ENCODE measurements at places on chromosomes 3 and 15. TPM values are rescaled to one million over a fixed set of nuclear protein-coding genes. Genes with fewer than 3 reads are reported as not detected.

The ADAMTS7 gene
- 1.1 TPM for total RNA-seq

The TGM4 gene
- total RNA-seq: not detected

The SYNPR gene
- not detected for total RNA-seq

The TNFSF10 gene
- 18.1 TPM for total RNA-seq

The GASK1A gene
- total RNA-seq: 2.5 TPM

The PLCB2 gene
- 0.94 TPM for total RNA-seq

The MUSTN1 gene
- total RNA-seq: 0.42 TPM

The A4GNT gene
- 0.47 TPM for total RNA-seq

DNA sequence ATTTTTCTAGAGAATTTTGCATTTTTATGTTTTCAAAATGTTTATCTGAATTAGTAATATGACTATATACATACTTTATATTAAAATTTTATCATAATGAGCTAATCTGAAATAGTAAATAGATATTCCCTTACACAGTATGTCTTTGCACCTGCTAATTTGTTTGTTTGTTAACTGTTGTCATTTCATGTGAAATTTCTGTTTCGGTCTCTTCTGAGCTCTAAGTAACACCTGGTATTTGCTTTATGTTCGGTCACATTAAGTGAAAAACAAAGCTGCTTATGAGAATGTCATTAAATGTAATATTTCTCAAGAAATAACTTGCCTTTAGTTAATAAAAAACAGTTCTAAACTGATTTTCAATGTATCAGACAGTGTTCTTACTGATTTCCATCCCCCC is 61.1 kb downstream of the FNDC3B start:
- H3K27me3 ChIP-seq: no peaks in the 10 kb centered on the region
- no peak overlapping the region for H3K27ac ChIP-seq
- peaks cover 85% of the 10 kb centered on the region for H3K4me1 ChIP-seq
- no peak for DNase-seq
- no peak overlapping the region for H3K4me3 ChIP-seq
- H3K36me3 ChIP-seq: no peaks in the 10 kb centered on the region

GRCh38 chr15:29601811-29602210 is 220.5 kb downstream of the TJP1 start:
- H3K4me1 ChIP-seq: no peaks in the 10 kb centered on the region
- no peaks in the 10 kb centered on the region for H3K27me3 ChIP-seq
- H3K36me3 ChIP-seq: no peaks in the 10 kb centered on the region

DNA sequence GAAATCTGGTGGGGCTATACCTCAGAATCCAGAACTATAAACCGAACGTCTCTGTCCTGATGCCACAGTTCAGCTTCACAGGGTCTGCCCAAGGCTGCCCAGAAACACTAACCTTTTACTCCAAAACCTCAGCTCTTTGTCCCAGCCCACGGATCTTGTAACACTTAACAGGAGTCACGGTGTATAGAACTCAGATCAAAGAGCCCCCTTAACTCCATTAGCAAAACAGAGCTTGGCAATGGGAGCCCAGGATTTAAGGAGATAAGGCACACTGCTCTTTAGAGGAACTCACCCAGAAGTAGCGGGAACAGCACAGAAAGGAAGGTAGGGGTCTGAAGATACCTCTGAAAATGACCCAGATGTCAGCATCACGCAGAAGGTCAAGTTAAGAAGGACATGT is 68.8 kb upstream of the SOX14 start:
- H3K27me3 ChIP-seq: no peaks in the 10 kb centered on the region
- no peak for DNase-seq
- H3K4me1 ChIP-seq: no peaks in the 10 kb centered on the region
- no peaks in the 10 kb centered on the region for H3K36me3 ChIP-seq

DNA sequence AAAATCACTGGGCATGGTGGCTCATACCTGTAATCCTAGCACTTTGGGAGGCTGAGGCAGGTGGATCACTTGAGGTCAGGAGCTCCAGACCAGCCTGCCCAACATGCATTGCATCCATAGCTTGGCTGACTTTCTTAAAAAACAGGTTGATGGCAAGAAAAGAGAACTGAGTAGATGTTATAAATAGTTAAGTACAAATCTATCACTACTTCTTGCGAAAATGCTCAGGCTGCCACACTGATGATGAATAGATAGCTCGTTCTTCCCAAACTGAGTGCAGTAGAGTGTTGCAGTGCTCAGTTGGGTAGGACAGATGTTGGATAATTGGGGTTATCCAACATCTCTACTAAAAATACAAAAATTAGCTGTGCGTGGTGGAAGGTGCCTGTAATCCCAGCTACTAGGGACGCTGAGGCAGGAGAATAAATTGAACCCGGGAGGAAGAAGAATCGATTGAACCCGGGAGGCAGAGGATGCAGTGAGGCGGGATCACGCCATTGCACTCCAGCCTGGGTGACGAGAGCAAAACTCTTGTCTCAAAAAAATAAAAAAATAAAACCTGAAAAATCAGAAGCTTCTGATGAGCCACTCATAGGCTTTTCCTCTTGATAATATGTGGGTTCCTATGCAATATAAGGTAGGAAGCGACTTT is 1.2 kb downstream of the BTLA start:
- DNase-seq: no peak
- no peak overlapping the region for H3K27ac ChIP-seq
- H3K4me1 ChIP-seq: no peaks in the 10 kb centered on the region
- H3K36me3 ChIP-seq: no peaks in the 10 kb centered on the region

DNA sequence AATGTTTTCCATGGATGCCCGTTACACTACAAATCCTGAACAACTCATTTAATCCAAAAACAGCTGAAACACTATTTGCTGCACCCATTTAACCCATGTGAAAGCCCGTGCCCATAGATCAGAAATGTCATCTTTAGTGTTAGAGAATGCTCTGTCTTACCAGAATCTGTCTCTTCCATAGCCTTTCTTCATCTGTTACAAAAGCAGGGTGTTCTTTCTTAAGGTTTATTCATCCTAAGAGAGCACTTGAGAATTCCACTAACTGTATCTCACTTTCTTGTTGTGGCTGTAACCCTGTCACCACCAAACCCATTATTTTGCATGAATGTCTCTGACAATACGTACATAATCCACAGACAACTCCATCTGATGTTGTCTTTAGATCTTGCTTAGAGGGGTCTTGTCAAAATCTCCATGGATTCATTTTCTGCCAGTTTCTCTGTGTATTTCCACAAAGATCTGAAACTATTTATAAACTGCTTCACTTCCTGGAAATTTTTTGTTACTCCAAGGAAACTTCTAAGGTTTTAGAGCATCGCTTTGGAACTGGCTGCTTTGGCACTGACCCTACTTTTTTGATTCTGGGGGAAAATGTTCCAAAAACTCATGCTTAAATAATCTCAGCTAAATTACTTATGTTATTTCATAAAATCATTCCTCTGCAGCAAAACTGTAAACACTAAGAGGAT is 167.8 kb upstream of the CCDC54 start:
- no peak for DNase-seq
- no peaks in the 10 kb centered on the region for H3K36me3 ChIP-seq
- H3K4me1 ChIP-seq: peaks cover 21% of the 10 kb centered on the region
- peak overlapping the region; percentile 64 for H3K27ac ChIP-seq
- no peak overlapping the region for H3K4me3 ChIP-seq

- DNase-seq: no peak
- no peak overlapping the region for H3K27ac ChIP-seq
- no peaks in the 10 kb centered on the region for H3K27me3 ChIP-seq
These were observed 415.8 kb upstream of the GOLIM4 start for GRCh38 chr3:168511428-168512014.

GRCh38 chr15:27741226-27741860 is 357.8 kb downstream of the OCA2 start:
- no peak overlapping the region for H3K27ac ChIP-seq
- DNase-seq: no peak
- H3K4me3 ChIP-seq: no peak overlapping the region
- no peaks in the 10 kb centered on the region for H3K27me3 ChIP-seq

GRCh38 chr15:40142428-40142827 is 18.4 kb upstream of the BUB1B start:
- H3K27me3 ChIP-seq: no peaks in the 10 kb centered on the region
- no peaks in the 10 kb centered on the region for H3K36me3 ChIP-seq
- no peak overlapping the region for H3K4me3 ChIP-seq
- no peaks in the 10 kb centered on the region for H3K4me1 ChIP-seq

DNA sequence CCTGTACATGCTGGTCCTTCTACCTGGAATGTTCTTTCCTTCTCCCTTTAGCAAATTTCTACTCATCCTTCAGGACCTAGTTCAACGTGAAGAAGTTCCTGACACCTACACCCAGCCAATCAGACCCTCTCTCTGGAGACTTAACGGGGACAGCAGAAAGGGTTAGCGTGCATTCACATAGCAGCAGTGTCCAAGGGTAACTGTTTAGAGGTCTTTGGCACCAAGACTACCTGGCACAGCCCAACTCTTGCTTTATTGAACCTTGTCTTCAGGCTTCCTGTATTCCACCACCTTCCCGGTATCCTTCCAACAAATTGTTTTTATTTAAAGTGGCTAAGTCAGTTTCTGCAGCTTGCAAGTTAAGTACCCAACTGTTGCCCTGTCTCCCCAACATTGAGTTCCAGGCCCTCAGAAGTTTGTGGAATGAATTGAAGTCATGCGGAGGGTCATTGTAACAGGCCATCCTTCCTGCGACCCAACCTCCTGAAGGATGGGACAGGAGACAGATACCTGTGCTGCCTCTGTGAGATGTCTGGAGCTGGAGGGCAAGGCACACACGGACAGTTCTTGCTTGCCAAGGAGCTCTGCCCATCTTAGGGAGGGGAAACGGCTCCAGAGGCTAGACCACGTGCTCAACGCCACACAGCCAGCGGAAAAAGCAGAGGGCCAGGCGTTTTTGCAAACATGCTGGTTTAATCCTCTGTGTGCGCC is 14.4 kb upstream of the WNT7A start:
- H3K27me3 ChIP-seq: no peaks in the 10 kb centered on the region
- H3K4me3 ChIP-seq: no peak overlapping the region
- H3K27ac ChIP-seq: no peak overlapping the region

GRCh38 chr15:67267951-67268941 is 13.7 kb downstream of the IQCH start:
- no peaks in the 10 kb centered on the region for H3K4me1 ChIP-seq
- H3K4me3 ChIP-seq: no peak overlapping the region
- DNase-seq: no peak
- H3K36me3 ChIP-seq: no peaks in the 10 kb centered on the region

DNA sequence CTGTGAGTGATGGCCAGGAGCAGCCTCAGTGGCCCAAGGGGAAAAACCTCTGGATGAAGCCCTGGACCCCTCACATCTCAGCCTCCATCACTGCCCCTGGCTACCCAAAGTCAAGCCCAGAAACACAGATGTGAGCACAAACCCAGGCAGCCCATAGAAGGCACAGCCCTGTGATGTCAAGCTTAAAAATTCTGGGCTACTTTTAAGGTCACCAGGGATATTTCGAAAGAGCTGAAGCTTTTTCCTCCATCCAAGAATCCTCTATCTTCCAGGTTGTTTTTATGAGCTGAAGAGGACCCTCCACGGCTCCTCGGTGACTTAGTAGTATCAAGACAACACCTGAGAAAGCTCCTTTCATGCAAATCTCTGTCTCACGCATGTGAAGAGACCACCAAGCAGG is 11.5 kb downstream of the LIPC start:
- H3K4me1 ChIP-seq: peaks cover 18% of the 10 kb centered on the region
- no peak overlapping the region for H3K4me3 ChIP-seq
- H3K36me3 ChIP-seq: no peaks in the 10 kb centered on the region
- no peaks in the 10 kb centered on the region for H3K27me3 ChIP-seq

DNA sequence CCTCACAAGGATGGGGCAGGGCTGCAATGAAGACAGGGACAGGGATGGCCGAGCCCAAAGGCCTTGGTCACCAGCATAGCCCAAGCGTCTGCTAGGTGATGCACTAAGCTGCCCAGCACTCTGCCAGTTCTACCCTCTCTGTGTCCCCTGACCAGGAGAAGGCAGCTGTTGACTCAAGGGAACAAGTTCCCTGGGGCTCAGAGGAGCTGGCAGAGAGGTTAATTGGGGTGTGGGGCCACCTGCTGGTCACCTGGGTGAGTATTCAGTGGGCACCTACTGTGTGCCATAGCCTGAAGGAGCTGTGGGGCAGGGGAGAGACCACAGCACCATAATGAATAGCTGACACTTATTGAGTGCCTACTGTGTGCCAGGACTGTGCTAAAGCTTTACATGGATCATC is 22.0 kb upstream of the DOCK3 start:
- peak; percentile 24 for DNase-seq
- no peaks in the 10 kb centered on the region for H3K36me3 ChIP-seq
- H3K4me1 ChIP-seq: no peaks in the 10 kb centered on the region
- no peak overlapping the region for H3K4me3 ChIP-seq
- H3K27me3 ChIP-seq: no peaks in the 10 kb centered on the region

DNA sequence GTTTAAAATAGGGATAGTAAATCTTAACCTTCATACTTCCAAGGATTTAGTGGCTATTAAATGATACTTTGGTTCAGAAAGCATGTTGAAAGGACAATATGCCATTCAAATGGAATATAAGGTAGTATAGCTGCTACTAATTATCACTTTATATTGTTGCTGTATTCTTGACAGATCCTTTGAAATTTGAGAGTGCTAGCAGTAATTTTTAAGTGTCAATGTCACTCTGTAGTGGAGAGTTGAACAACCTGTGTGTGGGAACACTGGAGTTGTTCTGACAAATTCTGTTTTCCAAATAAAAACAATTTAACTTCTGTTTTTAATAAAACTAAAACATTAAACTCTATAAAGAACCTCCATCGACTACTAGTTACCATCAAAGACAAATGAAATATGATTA is 565.7 kb downstream of the FGF12 start:
- H3K27me3 ChIP-seq: no peaks in the 10 kb centered on the region
- no peaks in the 10 kb centered on the region for H3K4me1 ChIP-seq
- DNase-seq: no peak
- no peak overlapping the region for H3K27ac ChIP-seq

GRCh38 chr15:98597666-98598065 is 50.7 kb upstream of the IGF1R start:
- H3K36me3 ChIP-seq: no peaks in the 10 kb centered on the region
- H3K4me3 ChIP-seq: no peak overlapping the region
- H3K27ac ChIP-seq: no peak overlapping the region
- H3K27me3 ChIP-seq: no peaks in the 10 kb centered on the region

DNA sequence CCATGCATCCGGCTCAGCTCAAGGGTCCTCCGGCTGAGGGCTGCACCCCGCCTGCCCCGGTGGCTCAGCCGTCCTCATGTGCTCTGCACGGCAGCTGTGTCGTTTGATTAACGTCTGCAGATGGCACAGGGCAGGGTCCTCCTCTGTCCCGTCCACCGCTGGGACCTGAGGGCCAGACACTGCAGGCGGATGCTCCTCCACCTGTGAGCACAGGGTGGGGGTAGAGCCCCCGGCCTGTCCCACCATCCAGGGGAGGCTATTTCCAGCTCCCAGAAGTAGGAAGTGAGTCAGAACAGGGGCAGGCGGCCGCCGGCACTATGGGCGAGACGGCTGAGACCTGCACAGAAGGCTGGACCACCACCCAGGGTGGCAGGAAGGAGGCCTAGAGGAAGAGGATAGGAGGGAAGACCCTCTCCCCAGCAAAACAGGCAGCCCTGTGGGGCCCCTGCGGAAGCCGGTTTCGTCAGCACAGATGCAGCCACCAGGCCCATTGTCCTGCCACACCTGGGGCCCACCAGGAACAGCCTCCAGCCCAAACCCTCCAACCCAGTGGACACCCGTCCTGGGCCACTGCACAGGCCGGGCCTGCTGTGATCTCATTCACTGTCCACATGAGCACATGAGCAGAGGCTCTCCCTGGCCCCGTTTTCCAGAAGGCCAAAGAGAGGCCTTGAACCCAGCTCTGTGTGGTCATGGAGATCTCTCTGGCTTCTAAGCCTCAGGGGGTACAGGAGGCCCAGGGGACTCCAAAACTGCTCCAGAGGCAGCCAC is 12.6 kb upstream of the PLXND1 start:
- H3K36me3 ChIP-seq: no peaks in the 10 kb centered on the region
- no peaks in the 10 kb centered on the region for H3K27me3 ChIP-seq
- peaks cover 15% of the 10 kb centered on the region for H3K4me1 ChIP-seq
- DNase-seq: peak; percentile 44
- no peak overlapping the region for H3K27ac ChIP-seq

All from pancreas (tissue), 10 donors.